ENCODE measurements at places on chromosomes 11 and 22.

DNA sequence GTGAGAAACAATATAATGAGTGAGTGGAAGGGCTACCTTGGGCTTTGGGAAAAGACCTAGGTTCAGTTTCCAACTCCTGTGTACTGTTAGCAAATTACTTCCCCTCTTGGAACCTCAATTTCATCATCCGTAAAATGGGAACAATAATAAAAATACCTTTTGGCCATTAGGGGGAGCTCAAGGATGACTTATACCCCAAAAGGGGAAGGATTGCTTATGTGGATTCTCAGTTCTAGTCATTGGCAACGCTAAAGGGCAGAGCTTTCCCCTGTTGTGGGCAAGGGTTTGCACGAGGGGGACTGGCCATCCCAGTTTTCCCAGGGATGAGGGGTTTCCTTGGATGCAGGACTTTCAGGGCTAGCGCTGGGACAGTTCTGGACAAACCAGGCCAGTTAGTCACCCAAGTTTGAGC is 3.1 kb upstream of the COMMD9 start:
- peak; percentile 66 for DNase-seq

DNA sequence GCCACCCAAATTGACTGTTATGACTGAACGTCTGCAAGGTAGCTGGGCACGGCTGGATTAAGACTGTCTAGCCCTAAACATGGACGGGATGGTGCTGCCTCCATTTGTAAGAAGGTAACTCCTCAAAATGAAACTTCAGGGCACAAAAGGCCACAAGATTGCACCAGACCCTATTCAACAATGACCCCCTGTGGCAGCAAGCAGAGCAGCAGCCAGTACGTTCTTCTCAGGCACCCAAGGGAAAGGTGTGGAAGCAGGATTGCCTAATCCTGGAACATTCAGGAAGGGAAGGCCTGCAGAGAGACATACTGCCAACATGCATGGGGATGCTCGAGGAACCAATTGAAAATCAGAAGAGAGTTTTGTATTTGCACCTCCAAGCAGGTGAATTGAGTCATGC is 4.5 kb upstream of the TBX10 start:
- peak; percentile 29 for DNase-seq

- DNase-seq, result no peak
Observed at GRCh38 chr11:130477586-130478203, 29.2 kb downstream of the ADAMTS15 start.

GRCh38 chr11:107203656-107204055 is 185.4 kb upstream of the GUCY1A2 start:
- no peak for DNase-seq

DNA sequence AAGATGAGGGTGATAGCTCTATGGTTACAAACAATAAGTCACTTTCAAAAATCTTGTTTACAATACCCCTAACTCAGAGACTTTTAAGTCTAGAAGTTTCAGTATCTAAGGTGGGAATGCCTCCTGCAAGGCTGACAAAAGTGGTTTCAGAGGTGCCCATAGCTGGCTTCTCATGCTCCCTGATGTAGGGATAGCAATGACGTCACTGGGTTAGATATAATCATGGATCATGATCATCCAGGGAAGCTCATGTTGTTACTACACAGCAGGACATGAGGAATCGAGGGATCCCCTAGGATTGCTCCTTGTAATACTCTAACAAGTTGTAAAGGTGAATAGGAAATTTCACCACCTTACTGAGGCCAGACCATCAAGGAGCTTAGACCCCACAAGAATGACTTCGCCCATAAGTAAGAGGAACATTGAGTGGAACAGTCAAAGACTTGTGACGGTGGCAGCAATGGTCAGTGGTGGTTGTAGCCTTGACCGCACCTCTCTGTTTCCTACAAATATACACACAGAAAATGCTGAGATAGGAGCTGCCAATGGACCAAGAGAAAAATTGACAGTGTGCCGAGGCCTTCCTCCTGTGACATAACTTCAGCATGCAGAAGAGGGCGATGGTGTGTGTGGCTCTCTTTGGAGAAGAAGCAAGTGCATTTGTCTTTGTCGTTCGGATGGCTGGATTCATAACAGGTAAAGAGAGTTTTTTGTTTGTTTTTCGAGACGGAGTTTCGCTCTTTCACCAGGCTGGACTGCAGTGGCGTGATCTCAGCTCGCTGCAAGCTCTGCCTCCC is 15.6 kb downstream of the APOL4 start:
- no peak for DNase-seq

GRCh38 chr11:108966206-108966605 is 301.3 kb downstream of the DDX10 start:
- no peak for DNase-seq

GRCh38 chr11:100672498-100673033 is 14.5 kb upstream of the ARHGAP42 start:
- DNase-seq, result no peak

DNA sequence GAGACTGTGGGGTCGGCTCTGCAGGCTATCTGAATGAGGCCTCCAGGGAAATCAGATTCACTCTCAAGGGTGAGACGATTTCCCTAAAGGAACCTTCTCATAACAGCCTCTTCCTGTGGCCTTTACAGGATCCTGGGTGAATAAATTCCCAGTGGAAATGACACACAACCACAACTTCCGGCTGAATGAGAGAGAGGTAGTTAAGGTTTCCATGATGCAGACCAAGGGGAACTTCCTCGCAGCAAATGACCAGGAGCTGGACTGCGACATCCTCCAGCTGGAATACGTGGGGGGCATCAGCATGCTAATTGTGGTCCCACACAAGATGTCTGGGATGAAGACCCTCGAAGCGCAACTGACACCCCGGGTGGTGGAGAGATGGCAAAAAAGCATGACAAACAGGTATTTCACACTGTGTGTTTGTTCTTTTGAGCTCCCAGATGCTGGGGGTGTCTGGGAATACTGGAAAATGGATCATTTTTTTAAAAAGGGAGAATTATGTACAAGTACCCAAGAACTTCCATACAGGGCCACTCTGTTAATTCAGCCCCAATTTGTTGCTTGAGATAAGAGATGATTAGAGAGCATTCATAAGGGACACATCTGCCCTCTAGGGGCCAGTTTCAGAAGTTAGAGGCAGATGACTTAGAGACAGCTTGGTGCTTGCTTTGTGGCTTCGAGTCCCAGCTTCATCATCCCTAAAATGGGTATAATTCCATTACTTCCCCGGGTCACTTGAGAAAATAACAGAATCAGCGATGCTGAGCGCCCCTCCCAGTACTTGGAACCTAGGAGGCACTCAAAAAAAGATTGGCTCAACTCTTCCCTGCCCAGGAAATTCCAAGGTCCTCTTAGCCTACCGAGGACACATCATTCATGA is 10.2 kb downstream of the SERPIND1 start:
- peak; percentile 55 for DNase-seq

DNA sequence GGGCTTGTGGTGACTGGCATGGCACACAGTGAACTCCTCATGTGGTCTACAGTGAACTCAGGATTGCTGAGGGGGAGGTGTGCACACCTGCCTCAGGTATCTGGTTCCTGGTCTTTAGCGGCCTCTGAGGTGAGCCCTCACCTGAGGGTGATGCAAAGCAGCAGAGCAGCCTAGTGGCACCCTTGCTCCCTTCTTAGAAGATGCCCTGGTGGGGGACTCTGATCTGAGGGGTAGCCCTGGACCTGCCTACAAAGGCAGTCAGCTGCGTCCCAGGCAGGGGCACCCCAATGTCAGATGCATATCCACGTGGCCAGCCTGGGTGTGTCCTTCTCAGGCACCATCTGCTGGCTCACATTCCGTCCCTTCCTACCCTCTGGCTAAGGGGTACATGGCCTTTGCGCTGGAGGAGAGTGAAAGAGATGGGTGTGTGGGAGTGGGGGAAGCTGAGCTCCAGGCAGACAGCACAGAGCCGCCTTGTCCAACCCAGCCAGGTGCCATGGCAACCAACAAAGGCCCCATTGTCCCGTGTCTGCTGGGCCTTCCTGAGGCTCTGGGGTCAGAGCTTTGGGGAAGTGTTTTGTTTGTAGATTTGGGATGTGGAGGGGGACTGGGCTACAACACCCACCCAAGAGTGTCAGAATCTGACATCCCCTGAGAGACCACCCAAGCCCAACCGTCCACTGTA is 5.8 kb downstream of the PLEKHB1 start:
- DNase-seq, result no peak

- no peak for DNase-seq
Observed at GRCh38 chr11:17415523-17416104, 27.2 kb upstream of the KCNJ11 start.

- no peak for DNase-seq
Observed at GRCh38 chr11:107931206-107931605, 3.0 kb downstream of the RAB39A start.

DNA sequence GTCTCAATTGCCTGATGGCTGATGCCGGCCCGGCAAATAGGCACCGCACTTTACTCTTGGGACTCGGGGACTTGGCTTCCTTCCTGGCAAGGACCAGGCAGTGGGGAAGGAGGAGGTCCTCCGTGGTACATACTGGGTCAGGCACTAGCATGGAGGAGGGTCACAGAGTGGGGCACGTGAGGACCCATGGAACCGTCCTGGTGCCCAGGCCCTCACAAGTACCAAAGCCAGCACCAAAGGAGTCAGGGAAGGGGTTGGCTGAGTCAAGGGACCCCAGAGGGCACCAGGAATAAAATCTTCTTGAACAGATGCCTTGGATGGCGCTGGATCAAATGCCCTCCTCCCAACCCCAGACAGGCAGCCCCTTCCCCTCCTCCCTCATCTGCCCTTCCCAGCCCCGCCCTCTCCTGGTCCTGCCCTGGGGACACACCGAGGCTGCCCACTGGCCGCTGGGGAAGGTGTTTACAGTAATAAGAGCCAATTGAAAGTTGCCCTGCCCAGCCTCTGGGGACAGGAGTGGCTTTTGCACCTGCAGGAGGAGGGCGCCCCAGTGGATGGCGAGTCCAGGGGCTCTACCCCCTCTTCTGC is 5.6 kb upstream of the CARNS1 start:
- DNase-seq, result no peak

GRCh38 chr11:59261150-59261549 is 48.4 kb upstream of the MPEG1 start:
- no peak for DNase-seq

DNA sequence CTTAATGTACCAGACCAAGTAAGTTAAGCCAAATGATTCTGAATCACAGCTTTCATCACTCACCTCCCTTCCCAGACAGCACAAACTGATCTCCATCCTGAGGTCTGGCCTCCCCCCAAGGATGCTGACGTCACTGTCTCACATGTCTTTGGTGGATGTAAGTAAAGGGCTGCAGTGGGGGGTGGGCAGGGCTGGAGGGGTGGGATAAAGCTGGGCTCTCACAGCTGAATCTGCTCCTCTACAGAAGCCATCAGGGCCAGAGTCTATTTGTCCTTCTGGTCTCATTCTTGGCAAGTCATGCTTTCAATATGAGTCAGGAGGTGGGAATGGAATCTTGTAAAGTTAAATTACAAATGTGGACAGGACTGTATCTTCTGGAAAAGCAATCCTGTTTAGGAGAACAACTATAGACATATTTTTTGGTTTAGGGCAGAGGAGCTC is 32.7 kb downstream of the P4HA3 start:
- no peak for DNase-seq

GRCh38 chr11:35003658-35004057 is 87.2 kb downstream of the PDHX start:
- DNase-seq, result no peak

GRCh38 chr11:19995145-19995544 is 165.1 kb downstream of the DBX1 start:
- no peak for DNase-seq

DNA sequence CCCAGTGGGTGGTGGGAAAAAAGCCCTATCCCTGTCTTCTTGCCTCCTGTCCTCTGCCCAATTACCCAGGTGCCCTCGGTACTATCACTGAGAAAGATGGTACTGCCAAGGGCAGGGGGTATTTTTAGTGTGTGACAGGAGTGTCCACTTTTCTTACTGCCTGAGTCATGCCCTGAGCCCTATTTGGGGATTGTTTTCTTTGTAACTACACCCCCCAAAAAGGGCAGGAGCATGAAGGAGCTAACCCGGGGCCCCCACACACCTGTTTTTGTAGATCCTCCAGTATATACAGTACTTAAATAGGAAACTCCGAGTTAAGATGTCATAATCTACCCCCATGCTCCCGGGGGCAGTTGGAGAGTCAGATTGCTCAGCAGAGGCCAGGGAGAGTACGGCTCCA is 3.8 kb downstream of the SMTNL1 start:
- DNase-seq, result no peak

DNA sequence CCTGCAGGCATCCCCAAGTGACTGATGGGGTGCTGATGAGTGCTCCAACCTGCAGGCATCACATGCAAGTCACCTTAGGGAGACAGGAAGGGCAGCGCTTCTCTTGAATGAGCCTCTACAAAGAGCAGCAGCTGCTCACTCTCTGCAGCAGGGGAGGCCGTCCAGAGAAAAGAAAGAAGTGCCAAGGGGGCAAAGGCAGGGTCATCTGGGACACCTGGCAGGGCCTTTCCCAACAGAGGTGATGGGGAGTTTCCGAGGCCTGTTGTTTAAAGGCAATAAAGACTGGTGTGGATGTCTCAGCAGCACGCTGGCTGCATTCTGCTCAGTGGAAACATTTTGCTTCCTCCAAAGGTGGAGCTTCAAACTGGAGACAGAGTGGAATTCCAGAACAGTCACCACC is 113.7 kb downstream of the ETS1 start:
- no peak for DNase-seq

- no peak for DNase-seq
Observed at GRCh38 chr22:46379066-46379930, 43.8 kb downstream of the TRMU start.

- no peak for DNase-seq
Observed at GRCh38 chr11:117829369-117829725, 4.8 kb upstream of the FXYD2 start.

GRCh38 chr11:115321605-115322289 is 182.5 kb downstream of the CADM1 start:
- no peak for DNase-seq

DNA sequence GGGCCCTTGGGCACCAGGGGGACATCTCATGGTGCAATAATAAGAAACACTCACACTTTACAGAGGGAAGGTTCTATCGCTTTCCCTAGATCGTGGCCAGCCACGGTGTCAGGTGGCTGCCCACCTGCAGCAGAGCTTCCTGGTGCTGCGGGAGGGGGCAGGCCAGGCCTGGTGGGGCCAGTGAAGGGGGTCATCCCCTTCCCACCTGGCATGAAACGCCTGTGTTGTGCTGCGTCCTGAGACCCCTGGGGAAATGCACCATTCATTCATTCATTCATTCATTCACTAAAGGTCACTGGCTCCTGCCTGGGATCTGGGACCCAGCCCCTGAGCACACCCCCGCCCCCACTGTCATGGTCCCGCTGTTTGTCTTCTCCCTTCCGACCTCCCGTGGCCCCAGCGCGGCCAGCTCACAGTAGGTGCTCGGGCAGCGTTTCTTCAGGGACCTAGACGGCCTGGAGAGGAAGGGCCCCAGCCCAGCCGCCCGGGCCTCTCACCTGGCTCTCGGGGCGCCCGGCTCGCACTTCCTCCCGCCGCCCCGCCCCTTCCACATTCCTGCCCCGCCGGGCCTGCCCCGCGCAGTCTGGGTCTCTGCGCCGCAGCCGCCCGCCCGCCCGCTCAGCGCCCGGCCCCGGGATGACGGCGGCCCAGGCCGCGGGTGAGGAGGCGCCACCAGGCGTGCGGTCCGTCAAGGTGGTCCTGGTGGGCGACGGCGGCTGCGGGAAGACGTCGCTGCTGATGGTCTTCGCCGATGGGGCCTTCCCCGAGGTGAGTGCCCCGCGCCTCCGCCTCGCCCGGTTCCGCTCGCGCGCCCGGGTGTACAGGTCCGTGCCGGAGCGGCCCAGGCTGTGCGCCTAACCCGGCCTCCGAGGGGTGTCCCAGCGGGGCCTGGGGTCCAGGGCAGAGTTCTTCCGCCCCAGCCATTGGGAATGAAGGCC is at the start of gene RHOD:
Gene RHOD (plus strand): TSS at position 581 of the 938 bp plus-strand sequence. CDS start 56 bp downstream, at position 637.
- no peak for DNase-seq

GRCh38 chr11:70605468-70605815 is 207.1 kb downstream of the CTTN start:
- no peak for DNase-seq

GRCh38 chr11:27008811-27009535 is 15.1 kb downstream of the FIBIN start:
- DNase-seq, result no peak
